Kidney glomerular epithelial cell (primary cell): ENCODE measurements at places on chromosomes 16 and 17.

- DNase-seq: peak; percentile 34
These were observed 15.8 kb downstream of the SNX20 start for GRCh38 chr16:50665128-50665878.

DNA sequence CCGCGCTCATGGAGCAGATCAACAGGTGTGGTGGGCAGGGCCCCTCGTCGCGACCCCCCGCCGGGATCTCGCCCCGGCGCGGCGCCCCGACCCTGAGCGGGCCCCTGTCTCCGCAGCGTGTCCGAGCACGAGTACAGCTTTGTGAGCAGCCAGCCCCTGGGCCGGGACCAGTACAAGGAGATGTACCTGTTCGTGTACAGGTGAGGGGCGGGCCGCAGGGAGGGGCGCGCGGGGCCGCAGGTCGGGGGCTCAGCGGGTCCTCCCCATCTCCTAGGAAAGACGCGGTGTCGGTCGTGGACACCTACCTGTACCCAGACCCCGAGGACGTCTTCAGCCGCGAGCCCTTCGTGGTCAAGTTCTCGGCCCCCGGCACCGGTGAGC is 848 bp downstream of the DNASE1L2 start:
- no peak for DNase-seq

- DNase-seq: no peak
These were observed 72.4 kb downstream of the RPH3AL start for GRCh38 chr17:280216-280615.

GRCh38 chr17:33895491-33895890 is 359.6 kb upstream of the CCL2 start:
- no peak for DNase-seq

- peak; percentile 18 for DNase-seq
These were observed 58.7 kb downstream of the CMC2 start for GRCh38 chr16:80947708-80948625.

- DNase-seq: no peak
These were observed 117.6 kb downstream of the C16orf78 start for GRCh38 chr16:49491106-49491670.

GRCh38 chr17:20210614-20211013 is 201.5 kb downstream of the SPECC1 start:
- DNase-seq: no peak

DNA sequence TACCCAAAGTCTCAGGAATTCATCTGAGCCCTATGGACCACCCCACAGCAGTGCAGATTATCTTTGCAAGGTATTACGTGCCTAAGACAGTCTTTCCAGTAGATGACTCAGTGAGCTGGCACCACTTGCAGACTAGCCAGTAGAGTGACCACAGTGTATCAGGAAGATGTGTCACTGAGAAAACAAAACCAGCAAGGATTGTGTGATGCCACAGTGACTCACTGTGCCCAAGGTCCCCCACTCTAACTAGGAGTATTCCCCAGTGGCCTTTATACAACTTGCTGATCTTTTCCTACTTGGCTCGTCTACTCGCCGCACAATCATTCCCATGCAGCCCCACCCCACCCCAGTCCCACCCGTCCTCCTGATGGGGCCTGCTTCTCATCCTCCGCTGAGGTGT is 26.8 kb upstream of the PRKCA start:
- DNase-seq: peak; percentile 84

- no peak for DNase-seq
These were observed 35.0 kb downstream of the NECAB2 start for GRCh38 chr16:84003038-84003437.

GRCh38 chr17:80232438-80232837 is 12.2 kb downstream of the SLC26A11 start:
- DNase-seq: no peak

DNA sequence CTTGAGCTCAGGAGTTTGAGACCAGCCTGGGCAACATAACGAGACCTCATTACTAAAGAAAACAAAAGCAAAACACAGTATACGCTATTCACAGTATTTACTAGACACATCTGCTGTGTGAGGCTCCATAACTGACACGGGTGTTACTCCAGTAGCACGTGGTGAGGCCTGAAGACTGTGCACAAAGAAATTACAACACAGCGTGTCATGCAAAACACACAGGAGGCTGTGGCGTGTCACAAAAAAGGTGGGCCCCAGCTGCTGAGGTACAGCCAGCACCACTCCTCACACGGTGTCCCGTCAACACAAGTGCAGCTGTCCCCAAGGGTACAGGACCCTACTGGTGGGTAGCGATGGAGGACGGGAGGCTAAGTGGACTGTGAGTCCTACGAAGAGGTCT is 2.7 kb downstream of the CYBC1 start:
- DNase-seq: no peak

- DNase-seq: no peak
These were observed 12.8 kb upstream of the MT4 start for GRCh38 chr16:56551796-56552738.

- DNase-seq: peak; percentile 63
These were observed 165.6 kb upstream of the KCNJ16 start for GRCh38 chr17:69909389-69909788.

DNA sequence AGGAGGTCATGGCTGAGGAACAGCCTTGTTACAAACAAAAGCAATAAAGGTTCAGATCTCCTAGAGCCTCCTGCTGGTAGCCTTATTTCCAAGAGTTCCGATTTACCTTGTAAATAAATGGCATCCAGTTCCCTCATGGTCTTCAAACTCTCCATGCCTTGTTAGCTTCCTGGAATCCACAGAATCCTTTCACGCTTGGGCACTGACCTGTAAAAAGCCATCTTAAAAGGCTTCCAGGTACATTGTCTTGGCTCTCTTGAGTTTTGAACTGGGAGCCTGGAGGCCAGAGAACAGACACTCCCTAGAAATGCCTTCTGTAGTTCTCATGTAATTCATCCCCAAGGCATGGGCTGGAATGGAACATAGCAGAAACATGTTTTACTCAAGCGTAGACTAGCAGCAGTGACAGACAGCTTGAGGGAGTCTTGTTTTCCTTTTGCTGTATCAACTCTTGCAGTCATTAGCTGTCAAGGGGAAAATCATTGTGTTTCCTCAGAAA is 207.9 kb downstream of the SNX29 start:
- peak; percentile 87 for DNase-seq

- no peak for DNase-seq
These were observed 410.9 kb downstream of the SOX9 start for GRCh38 chr17:72531729-72532128.

- no peak for DNase-seq
These were observed 52.4 kb upstream of the ATF7IP2 start for GRCh38 chr16:10333321-10334032.

DNA sequence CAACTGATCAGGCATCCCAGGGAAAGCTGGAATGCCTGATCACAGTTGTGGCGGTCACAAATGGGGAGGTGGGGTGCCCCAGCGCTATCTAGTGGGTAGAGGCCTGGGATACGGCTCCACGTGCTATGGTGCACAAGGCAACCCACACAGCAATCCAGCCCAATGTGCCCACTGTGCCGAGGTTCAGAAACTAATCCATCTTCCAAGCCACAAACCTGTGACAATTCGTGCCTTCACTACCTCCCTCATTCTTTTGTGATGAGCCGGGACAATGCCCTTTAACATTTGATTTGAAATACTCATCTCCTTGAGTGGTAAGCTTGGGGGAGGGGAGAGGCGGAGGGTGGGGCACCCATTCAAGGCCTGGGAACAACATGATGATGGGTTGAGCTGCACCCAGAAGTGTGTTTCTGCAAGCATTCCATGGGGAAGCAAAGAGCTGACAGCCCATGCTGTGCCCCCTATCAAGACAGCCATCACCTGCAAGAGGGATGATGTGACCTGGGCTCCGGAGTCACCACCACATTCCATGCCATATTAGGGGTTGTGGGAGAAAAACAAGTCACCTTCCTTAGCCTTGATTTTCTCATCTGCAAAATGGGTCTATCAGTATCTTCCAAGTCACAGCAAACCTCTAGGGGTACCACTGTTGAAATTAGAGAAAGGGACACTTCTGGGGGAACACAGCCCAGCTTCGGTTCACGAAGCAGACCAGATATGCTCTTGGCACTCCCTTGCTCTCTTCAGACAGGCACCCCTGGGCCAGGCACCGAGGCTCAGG is 3.7 kb downstream of the ELOB start:
- no peak for DNase-seq

DNA sequence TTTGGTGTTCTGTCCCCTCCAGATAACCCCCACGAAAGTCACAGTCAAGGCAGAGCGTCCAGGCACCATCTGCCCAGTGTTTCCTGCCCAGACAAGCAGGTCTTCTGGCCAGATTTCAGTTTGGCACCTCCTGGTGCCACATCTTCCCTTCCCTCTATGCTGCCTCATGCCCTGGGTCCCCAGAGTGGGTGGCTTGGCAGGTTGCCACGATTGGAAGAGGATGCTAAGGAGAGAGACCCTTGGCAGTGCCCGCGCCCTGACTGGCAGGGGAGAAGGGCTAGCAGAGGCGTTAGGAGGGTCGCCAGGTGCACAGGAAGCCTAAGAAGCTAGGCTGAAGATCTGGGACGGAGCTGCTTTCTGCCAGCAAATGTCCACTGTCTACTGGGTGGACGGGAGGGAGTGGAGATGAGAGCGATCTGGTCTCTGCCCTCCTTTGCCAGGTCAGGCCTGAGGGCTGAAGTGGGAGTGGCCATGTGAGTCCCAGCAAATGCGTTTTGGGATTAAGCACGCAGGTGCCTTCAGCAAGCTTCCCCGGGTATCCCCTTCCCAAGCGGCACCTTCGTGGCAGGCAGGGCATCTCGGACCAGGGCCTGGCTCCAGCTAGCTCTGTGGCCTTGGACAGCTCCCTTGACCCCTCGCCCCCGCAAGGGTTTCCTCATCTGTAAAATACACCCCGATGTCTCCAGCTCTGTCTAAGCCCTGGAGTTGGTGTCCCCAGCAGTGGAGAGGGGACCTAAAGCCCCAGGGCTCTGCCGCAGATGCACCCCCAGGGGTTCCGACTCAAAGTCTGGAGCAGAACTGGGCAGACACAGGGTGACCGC is 13.4 kb upstream of the CD300A start:
- DNase-seq: no peak

DNA sequence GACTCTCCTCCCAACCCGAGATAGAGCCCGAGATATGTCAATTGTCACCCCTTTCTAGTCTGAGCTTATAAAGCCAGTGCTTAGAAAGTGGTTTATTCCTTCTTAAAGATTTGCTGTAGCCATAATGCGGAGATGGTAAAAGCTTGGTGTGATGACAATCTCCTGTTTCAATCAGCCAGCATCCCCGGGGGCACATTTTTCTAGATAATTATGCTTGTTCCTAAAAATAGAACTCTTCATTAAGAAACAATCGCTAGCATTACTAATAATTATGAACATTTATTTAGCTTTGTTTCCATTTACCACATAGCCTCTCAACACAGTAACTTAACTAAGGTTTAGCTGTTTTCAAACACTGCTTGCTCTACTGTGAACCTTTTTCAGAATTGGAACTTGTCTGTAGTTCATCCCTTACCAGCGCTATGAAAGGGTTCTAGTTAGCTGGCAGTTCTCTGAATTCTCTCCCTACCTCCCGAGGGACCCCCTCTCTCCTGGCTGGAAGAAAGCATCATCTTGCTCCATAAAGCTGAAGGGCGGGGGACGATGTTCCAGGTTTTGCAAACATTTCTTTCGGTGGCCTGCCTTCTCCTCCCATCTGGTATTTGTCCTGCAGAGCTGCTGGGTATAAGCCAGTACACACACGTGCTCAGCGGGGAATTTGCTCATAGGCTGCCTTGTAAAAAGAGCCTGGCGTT is 922 bp upstream of the MRPL58 start:
- DNase-seq: no peak

DNA sequence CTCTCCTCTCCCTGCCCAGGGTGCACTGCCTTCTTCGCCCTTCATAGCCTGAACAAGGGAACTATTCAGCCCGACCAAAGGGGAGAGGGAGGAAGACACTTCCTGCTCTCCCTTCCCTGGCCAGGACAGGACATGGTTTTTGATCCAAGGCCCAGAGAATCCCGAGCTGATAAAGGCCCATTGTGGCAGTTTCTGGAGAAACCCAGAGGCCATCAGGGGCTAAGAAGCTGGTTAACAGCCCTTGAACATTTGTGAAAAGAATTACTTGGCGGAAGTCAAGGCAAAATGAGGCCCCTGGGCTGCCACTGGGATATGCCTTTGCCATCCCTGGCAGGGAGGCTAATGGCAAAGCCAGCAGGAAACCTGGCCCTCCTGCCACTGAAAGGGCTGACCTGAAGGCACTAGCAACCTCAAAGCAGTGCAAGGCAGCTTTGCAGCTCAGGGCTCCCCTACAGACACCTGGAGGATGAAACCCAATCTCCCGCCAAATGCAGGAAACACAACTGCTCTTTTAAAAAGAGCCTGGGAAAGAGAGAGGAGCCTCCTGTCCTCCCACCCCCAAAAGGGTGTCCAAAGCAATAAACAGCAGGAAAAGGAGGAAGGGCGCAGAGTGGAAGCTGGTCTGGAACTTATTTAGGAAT is 12.6 kb downstream of the PHB1 start:
- no peak for DNase-seq

GRCh38 chr17:51486091-51486490 is 225.7 kb downstream of the UTP18 start:
- no peak for DNase-seq

DNA sequence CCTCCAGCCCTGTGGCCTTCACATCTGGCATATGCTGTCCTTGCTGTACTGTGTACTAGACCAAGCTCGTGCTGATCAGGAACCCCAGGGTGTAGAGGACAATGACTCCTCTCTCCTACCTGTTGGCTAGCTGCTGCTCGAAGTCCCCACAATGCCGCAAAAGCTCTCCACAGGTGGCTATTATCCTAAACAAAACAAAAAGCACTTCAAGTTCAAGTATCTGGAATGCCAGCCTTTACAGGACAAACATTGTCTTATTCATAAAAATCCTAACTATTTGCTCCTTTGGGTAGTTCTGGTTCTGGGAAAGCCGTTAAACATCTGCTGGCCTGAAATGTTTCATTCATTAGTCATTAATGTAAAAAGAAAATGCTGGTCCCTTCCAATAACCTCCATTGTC is 42.8 kb downstream of the COG7 start:
- no peak for DNase-seq

GRCh38 chr16:72198021-72198711 is 26.2 kb upstream of the PMFBP1 start:
- no peak for DNase-seq

GRCh38 chr17:74852237-74853047 is 7.2 kb downstream of the GRIN2C start:
- DNase-seq: no peak

DNA sequence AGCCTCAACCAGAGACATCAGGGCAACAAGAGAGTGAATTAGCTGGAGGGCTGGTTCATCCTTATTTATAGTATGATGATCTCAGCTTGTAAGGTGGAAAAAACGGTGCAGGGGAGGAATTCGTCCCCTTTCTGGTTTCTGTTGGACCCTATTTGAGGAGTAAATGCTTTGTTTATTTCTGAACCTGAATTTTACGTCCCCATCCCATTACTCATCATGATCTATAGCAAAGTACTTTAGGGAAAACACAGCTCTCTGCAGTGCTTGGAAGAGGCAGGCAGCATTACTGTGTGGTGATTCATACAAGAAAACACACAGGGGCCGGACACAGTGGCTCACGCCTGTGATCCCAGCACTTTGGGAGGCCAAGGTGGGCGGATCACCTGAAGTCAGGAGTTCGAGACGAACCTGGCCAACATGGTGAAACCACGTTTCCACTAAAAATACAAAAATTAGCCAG is 8.0 kb upstream of the VAT1L start:
- DNase-seq: peak; percentile 78
